ENCODE measurements at places on chromosomes 4 and X. TPM values are rescaled to one million over a fixed set of nuclear protein-coding genes. Genes with fewer than 3 reads are reported as not detected.

DNA sequence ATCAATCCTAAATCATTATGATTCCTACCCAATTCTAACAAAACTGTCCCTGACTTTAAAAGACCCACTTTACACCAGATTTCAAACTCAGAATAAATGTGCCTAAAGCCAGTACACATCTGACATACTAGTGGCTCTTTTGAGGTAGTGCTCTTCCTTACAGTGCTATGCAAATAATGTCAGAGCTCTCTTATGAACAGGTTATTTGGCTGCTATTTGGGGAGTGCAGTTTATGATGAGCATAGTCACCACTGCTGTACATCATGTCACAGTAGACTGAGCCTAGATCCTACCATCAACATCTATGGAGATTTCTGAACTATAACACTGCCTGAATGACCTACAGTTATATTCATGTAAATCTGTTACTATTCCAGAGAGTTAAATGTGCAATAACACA, 50.4 kb upstream of the PAGE5 start:
- no peak for DNase-seq

GRCh38 chr4:183163135-183163534, 64.1 kb downstream of the WWC2 start:
- DNase-seq = no peak

GRCh38 chr4:27973700-27974099, 1113.1 kb downstream of the STIM2 start:
- no peak for DNase-seq

DNA sequence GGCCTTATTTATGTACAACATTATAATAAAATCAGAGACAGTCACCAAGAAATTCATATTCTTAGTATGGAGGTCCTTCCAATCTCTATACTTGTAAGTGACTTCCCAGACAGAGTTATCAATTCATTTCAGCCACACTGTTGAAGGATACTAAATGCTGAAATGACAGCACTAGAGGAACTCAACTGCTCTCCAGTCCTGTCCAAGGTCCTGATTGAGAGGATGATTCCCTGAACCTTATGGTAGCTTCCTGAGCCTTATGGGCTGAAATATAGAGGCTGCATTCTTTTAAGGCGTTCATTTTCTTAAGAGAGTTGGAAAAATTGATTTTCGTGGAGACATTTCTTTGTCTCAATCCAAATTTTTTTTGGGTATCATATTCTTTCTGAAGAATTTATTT, 205.9 kb downstream of the TLL1 start:
- no peak for DNase-seq

DNA sequence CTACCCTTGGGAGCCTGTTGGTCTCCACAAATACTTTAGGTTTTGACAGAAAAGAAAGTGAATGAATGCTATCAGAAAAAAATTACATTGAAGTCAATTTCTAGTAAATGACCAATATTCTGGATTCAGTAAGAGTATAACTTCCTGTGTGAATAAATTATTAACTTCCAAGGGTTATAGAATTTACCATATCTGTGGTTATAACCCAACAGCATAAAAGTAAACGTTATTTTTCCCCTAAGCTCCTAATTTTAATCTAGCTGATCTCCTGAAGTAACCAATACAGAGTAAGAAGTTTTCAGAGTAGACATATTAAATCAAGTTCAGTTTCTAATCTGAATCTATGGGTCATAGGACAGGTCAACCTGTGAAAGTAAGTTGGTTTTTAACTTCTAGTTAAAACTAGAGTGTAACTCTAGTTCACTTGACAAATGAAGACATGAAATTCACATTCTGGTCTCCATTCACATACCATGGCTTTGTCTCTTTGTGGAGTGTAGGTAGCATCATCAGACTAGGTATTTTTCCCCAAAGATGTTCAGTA, 22.8 kb downstream of the DTHD1 start:
- no peak for DNase-seq

DNA sequence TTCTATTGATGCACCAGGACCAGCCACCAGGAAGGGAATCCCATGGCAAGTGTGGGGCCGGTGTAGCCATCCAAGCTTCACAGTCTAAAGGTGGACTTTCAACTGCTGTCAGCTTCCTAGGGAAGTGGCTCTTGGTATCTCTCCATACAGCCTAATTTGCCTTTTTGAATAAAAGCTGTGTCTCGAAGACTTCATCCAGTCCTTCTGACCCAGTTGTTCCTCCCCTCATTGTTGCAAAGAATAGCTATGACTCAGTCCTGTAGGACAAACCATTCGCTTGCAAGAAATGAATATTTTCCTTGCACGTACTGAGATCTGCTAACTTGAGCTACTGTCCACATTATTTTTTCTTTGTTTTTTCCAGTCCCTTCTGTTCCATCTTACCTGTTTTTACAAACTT, 145.1 kb upstream of the CTSO start:
- no peak for DNase-seq

- DNase-seq = no peak
These were observed 315.4 kb upstream of the GRIA3 start for GRCh38 chrX:122868631-122869030.

- DNase-seq = peak; percentile 15
These were observed 263.3 kb downstream of the EVC2 start for GRCh38 chr4:5444918-5445517.

DNA sequence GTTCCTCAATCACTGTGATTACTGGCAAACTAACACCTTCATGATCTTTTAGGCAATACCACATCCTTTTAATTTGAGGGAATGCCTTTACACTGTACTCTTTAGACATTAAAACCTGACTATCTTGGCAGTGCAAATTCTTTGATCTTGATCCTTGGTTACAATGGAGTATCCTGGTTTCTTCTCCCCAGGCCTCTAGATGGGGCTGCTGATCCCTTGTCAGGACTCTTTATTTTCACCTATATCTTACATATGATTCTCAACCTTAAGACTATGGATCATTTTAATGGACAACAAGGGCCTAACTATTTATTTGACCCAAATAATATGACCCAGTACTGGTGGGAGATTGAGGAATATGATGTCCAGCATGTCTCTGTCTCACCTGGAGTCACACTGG, 1005.5 kb upstream of the INTU start:
- no peak for DNase-seq

GRCh38 chr4:42150653-42151567, 1.5 kb downstream of the BEND4 start:
- DNase-seq = no peak

GRCh38 chrX:9494771-9495170, 29.9 kb downstream of the TBL1X start:
- DNase-seq = no peak

GRCh38 chr4:165621983-165622382, 243.2 kb downstream of the CPE start:
- DNase-seq = no peak

Gene ATP1B4
- total RNA-seq = not detected

Gene ARHGAP24
- total RNA-seq = 11.2 TPM

Gene NHSL2
- total RNA-seq = 14.6 TPM

Gene RAB28
- total RNA-seq = 17.1 TPM

Gene PROM1
- total RNA-seq = 37.0 TPM
